Glutamatergic neuron (in vitro differentiated cells): ENCODE measurements at places on chromosomes 5 and 9. TPM values are rescaled to one million over a fixed set of nuclear protein-coding genes. Genes with fewer than 3 reads are reported as not detected.

DNA sequence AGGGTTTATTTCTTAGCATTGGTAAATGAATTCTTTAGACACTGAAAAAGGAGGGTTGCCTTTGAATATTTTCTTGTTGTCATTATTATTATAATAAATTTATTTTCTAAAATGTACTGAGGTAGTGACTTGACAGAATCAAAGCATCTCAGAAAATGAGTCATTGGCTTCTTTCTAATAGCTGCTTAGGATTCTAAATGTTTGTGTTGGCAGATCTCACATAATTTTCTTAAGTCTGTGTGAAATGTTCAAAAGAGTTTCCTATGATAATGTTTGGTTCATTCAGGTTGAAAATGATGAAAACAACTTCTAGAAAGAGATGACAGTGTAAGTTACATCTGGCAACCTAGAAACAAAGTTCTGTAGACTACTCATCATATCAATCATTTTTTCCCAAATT, 69.7 kb downstream of the SH3GL2 start:
- no peak overlapping the region for H3K27ac ChIP-seq
- H3K36me3 ChIP-seq, result peaks cover 12% of the 10 kb centered on the region
- H3K27me3 ChIP-seq, result peaks cover 2% of the 10 kb centered on the region
- DNase-seq, result no peak

- no peaks in the 10 kb centered on the region for H3K4me1 ChIP-seq
- no peak for DNase-seq
- H3K36me3 ChIP-seq, result no peaks in the 10 kb centered on the region
- no peak overlapping the region for H3K4me3 ChIP-seq
- no peak overlapping the region for H3K27ac ChIP-seq
Measured at GRCh38 chr5:60829490-60830266, 14.4 kb downstream of the ELOVL7 start.

GRCh38 chr5:53987101-53987500, 323.3 kb downstream of the ARL15 start:
- no peaks in the 10 kb centered on the region for H3K36me3 ChIP-seq
- H3K4me3 ChIP-seq, result no peak overlapping the region
- DNase-seq, result no peak

Gene PNPLA7
- total RNA-seq, result 6.7 TPM

GRCh38 chr5:58235299-58235698, 224.6 kb downstream of the PLK2 start:
- H3K4me1 ChIP-seq, result no peaks in the 10 kb centered on the region
- no peaks in the 10 kb centered on the region for H3K27me3 ChIP-seq
- no peaks in the 10 kb centered on the region for H3K36me3 ChIP-seq
- H3K27ac ChIP-seq, result no peak overlapping the region
- no peak overlapping the region for H3K4me3 ChIP-seq
